ENCODE measurements at places on chromosomes 5 and 9.
A peak's percentile ranks its signal among the peaks of the same experiment; 100 is the strongest.

GRCh38 chr9:77440057-77440456, 208.1 kb downstream of the GNA14 start:
- peak; percentile 61 for DNase-seq

GRCh38 chr9:17472126-17472525, 106.7 kb upstream of the SH3GL2 start:
- DNase-seq: no peak

GRCh38 chr5:139241139-139241538, 43.0 kb upstream of the SIL1 start:
- no peak for DNase-seq

GRCh38 chr9:82808478-82808877, 254.5 kb downstream of the RASEF start:
- no peak for DNase-seq

DNA sequence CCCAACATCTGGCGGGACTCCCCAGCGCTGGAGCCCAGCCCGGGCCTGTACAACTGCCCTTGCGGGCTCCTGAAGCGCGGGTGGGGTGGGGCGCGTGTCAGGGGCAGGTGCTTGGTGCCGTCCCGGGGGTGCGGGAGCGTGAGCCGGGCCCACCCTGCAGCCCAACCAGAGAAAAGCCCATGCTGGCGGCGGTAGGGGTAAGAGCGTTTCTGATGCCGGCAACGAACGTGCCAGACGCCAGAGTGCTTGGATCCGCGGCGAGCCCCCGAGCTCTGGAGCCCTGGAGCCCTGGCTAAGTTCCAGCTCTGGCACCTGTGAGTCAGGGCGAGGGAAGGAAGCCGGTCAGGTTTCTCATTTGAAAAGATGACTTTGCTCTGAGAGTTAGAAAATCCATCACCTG, 58.0 kb downstream of the ZNF510 start:
- DNase-seq: no peak

DNA sequence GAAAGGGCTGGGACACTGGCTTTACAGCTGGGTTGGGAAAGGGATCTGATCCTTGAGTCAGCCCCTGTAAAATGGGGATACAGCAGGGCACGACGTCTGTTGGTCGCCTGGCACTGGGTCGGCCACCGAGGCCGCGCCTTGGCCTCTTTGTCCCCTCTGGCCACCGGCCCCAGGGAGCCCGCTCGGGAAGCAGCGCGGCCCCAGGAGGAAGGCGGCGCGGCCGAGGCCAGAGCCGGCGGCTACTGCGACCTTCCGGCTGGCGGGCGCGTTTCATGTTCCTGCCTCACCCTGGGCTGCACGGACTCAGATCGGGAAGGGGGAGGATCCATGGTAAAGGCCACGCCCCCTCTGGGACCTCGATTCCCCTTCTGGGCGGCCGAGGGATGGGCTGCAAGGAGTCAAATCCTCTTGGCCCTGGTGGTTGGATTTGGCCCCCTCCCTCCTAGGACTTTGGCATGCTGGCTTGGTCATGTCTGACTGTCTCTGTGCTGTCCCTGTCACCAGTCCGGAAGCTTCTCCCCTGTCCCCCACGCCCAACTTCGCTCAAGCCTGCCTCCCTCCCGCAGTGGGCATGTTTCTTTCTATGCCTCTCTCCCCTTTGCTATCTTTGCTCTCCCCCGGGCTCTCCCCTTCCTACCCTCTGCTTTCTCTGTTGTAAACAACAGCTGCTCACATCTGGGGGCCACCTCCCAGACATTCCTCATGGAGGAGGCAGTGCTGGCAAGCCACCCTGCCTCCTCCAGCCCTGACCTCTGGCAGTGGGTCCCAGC, 25.8 kb downstream of the FPGS start:
- no peak for DNase-seq

GRCh38 chr5:83048811-83049210, 28.4 kb downstream of the TMEM167A start:
- DNase-seq: no peak

GRCh38 chr5:32471784-32472183, 27.2 kb upstream of the ZFR start:
- no peak for DNase-seq

- peak; percentile 20 for DNase-seq
These were observed 455.0 kb upstream of the ACTBL2 start for GRCh38 chr5:57937501-57938173.

- no peak for DNase-seq
These were observed 612 bp upstream of the ATG10 start for GRCh38 chr5:81971111-81971711.

DNA sequence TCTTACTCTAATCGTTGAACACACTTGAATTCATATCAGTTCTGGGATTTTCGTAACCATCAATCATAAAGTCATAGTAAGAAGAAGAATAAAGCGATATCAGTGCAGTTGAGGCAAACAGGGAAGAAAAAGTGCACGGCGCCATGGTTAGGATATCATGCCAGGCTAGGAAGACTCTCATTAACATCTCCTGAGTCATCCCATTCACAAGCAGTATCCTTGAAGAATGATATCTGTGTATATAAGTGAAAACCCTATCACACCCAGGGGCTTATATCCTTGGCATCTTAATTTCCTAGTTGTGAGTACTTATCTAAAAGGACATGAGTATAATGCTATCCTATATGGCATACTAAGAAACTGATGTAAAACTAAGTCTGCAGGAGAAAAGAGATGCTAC, 38.6 kb downstream of the NFIB start:
- DNase-seq: no peak

GRCh38 chr9:100641166-100641565, 63.3 kb downstream of the CAVIN4 start:
- no peak for DNase-seq

DNA sequence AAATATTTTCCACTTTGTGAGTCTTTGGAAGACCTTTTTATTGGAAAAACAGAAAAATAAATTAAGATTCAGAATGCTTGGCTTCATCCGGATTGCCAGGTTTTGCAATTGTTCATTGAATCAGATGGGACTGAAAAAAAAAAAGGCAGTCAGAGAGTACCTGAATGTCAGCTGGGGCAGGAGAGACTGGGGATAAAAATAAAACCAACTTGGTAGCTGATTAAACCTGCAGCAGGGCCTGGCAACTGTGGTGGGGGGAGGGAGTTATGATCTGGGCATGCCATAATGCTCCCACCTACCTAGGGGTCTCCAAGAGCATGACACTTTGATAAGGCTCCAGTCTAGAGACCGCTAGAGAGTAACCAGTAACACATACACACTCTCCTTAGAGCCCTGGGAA, 454.4 kb downstream of the DTWD2 start:
- no peak for DNase-seq

DNA sequence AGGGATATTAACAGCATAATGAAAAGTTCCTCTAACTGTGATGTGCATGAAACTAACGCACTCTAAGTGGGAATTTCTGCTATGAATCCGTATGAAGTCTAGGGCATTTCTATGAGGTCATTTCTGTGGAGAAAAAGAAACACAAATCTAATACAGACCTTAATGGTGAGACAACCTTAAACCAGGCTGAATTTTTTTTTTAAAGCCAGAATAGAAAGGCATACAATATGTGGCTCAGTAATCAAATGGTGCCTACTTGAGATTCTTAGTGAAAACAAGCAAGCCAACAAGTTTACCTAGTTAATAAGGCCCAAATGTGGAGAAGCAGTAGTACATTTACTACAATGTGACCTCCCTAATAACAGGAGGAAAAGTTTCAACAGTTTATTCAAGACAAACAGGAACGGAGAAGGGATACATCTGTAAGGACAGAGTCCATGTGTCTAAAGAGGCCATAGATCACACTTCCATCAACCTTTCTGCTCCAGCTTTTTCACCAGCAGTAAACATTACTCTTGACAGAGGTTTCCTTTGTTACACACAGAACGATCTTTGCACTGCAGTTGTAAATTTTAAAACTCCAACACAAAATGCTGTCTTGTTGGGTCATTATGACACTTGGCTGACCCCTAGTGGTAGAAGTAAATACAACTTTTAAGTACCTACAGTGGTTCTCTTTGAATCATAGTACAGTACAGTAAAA, 26.2 kb downstream of the CARNMT1 start:
- peak; percentile 65 for DNase-seq

- no peak for DNase-seq
These were observed 175.1 kb downstream of the PAM start for GRCh38 chr5:102930244-102930643.

DNA sequence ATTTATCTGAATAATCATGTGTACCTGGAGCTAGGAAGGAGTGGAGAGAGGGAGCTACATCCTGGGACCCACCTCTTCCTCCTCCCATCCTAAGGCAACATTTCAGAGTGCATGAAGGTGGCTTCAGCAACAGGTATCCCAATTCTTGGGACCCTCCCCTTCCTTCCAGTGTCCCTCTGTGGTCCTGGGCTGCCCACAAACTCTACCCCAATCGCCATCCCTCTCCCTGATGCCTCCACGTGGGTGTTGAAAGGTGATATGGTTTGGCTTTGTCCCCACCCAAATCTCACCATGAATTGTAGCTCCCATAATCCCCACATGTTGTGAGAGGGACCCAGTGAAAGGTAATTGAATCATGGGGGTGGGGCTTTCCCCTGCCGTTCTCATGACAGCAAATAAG, 121.4 kb downstream of the MED10 start:
- DNase-seq: no peak

GRCh38 chr5:95241-95980, 3.4 kb downstream of the PLEKHG4B start:
- no peak for DNase-seq

- DNase-seq: peak; percentile 3
These were observed 144.7 kb downstream of the TRPM6 start for GRCh38 chr9:74742792-74743730.

DNA sequence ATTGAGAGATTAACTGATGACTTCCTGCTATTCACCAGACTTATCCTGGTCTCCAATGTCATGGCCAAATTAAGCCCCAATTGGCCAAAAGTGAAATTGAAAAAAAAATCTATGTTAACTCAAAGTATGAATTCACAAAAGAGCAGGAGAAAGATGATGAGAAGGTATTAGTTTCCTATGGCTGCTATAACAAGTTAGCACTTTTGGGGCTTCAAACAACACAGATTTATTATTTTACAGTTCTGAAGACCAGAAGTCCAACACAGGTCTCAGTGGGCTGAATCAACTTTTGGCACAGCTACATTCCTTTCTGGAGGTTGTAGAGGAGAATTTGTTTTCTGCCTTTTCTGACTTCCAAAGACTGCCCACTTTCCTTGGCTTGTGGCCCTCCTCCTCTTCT, 78.6 kb upstream of the TLE1 start:
- no peak for DNase-seq

GRCh38 chr9:126612326-126612812, 1.4 kb upstream of the LMX1B start:
- DNase-seq: no peak

DNA sequence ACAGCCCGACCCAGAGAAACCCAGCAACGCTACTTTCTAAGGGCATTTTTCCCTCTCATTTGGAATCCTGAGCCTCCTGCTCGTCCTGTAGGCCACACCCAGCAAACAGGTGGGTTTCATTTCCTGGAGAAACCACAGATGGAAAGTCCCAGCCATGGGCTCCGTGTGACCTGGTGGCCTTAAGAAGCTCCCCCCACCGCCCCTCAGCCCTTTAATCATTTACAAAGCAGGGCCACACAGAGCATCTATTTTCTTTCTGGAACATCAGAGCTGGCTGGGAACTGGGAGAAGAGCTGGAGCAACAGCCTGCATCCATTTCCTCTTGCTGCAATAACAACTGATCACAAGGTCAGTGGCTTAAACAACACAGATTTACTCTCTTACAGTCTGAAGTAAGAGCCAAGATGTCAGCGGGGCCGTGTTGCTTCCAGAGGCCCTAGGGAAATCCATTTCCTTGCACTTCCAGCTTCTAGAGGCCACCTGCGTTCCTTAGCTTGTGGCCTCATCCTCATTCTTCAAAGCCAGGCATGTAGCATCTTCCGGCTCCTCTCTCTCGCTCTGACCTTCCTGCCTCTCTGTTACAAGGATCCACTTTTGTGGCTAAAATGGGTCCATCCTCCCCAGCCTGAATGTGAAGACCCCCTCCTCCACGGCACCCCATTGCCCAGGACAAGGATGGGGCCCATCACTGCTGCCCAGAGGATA, 40.5 kb downstream of the C9orf50 start:
- no peak for DNase-seq

All from fibroblast of skin of left quadriceps (primary cell).